ENCODE measurements at places on chromosomes 7 and 10.
A peak's percentile ranks its signal among the peaks of the same experiment; 100 is the strongest.

GRCh38 chr10:67925449-67926005, 41.1 kb downstream of the SIRT1 start:
- DNase-seq, result no peak

DNA sequence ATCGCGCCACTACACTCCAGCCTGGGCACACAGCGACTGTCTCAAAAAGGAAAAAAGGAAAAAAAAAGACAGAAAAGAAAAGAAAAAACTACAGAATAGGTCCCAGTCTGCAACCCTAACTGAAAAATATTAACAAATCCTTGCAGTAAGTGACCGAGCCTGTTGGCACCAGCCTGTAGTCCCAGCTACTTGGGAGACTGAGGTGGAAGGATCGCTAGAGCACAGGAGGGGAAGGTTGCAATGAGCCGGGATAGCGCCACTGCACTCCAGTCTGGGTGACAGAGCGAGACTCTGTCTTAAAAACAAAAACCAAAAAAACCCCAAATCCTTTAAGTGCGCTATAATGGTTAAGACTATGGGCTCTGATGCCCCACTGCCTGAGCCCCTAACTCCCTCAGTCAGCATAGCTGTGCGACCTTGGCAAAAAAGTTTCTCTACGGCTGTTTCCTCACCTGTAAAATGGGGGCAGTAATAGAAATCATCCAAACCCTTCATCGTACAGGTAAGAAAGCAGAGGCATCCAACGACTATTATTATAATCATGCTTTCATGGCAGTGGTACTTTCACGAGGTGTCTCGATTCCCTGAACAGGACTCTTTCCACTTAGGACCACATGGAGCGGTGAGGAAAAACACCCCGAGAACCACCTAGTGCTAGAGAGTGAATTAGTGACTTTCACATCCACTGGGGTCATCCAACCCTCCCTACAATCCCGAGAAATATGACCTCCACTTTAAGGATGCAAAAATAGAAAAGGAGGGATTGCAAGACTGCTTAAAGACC, 755 bp downstream of the TOMM7 start:
- DNase-seq, result no peak

GRCh38 chr7:5574770-5575269, 151.2 kb upstream of the TNRC18 start:
- no peak for DNase-seq

- no peak for DNase-seq
Measured at GRCh38 chr10:24926557-24926956, 25.8 kb downstream of the PRTFDC1 start.

GRCh38 chr7:101832685-101833375, 15.4 kb downstream of the CUX1 start:
- DNase-seq, result no peak

DNA sequence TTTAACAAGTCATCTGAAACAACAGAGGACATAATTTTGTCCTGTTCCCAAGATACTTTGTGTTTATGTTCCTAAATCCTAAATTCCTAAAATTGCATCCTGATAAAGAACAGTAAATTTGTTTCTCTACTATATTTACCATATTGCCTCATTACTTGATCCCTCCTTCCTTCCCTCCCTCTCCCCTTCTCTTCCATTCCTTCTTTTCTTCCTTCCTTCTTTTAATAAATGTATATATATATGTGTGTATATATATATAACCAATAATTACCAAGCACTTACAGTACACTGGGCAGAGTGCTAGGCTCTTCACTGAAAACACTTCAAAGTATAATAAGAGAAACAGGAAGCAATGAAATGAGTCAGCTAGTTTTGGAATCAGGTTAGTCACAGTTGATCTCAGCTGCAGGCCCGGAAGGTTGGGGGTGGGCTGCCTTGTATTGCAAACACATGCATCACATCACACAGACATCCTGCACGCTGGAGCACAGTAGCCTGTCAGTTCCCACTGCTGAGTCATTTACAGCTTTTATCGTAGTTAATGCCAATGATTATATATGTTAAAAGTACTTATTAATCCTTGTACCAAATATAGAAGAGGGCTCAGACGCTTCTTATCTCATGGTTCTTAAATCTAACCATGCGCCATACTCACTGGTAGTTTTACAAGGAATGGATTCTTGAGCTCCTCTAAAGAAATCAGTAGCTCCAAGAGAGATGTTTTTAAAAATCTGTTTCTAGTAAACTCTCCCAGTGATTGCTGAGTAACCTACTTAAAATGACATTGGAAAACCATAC, 551.7 kb downstream of the GRM8 start:
- DNase-seq, result peak; percentile 17

GRCh38 chr7:28747404-28747803, 210.7 kb downstream of the TRIL start:
- DNase-seq, result no peak

- DNase-seq, result no peak
Measured at GRCh38 chr7:35707422-35707821, 12.5 kb upstream of the HERPUD2 start.

GRCh38 chr7:128904381-128905197, 5.9 kb downstream of the KCP start:
- no peak for DNase-seq

GRCh38 chr10:15690031-15690430, 29.7 kb downstream of the ITGA8 start:
- no peak for DNase-seq

DNA sequence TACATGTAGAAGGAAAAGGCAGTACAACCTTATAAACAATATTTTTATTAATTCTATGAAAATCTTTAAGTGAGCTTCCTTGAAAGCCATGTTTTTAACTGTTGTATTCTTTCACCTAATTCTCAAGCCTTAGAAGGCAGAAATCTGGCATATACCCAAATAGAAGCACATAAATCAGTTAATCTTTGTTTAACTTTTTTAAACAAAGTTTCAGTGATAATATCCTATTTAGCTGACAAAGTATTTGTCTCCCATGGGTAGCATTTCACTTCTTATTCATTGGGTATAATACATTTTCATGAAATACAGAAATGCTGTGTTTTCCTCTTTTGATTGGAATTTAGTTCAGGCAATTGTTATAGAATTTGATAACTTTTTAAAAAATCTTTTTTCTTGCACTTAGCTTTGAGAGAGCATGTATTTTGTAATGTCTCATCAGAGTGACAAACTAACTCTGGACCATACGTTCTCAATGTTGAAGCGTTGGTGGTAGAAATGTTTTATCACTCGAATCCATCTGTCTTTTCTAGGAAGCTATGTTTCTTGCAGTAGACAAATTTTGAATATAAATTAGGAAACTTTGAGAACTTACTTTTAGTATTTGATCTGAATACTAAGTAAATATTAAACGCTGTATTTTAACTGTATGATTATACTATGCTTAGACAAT, 78.1 kb downstream of the CREM start:
- no peak for DNase-seq

GRCh38 chr7:29574659-29575058, 11.0 kb downstream of the PRR15 start:
- DNase-seq, result no peak

DNA sequence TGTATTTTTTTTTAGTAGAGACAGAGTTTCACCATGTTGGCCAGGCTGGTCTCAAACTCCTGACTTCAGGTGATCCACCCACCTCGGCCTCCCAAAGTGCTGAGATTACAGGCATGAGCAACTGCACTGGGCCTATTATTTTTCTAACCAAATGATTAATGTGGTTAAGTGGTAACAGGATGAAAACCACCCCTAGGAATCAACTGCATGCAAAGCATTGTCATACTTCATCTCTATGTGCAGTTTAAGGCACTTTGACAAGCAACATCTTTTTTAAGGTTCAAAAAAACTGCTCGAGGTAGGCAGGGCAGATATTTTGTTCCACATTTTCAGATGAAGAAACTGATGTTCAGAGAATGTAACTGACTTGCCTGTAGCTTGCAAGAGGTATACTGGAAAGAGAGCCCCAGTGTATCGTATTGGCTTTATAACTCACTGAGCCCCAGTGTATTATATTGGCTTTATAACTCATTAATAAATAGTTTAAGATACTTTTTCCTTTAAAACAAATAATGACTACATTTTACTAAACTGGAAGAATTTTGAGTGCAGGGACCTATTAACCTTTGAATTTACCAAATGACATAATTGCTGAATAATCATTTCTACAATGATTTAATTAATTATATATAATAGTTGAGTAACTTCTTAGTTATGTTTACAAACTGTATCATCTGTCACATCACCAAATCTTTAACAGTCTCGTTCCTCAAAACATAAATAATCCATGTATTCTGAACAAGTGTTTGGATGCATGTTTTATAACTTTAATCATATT, 38.1 kb downstream of the RTKN2 start:
- no peak for DNase-seq

GRCh38 chr10:29615195-29615594, 19.6 kb downstream of the SVIL start:
- DNase-seq, result no peak

GRCh38 chr7:73663033-73663432, 4.6 kb upstream of the VPS37D start:
- DNase-seq, result no peak

GRCh38 chr10:12177642-12178041, 18.0 kb downstream of the NUDT5 start:
- no peak for DNase-seq

- no peak for DNase-seq
Measured at GRCh38 chr10:31853629-31854028, 75.0 kb downstream of the ARHGAP12 start.

DNA sequence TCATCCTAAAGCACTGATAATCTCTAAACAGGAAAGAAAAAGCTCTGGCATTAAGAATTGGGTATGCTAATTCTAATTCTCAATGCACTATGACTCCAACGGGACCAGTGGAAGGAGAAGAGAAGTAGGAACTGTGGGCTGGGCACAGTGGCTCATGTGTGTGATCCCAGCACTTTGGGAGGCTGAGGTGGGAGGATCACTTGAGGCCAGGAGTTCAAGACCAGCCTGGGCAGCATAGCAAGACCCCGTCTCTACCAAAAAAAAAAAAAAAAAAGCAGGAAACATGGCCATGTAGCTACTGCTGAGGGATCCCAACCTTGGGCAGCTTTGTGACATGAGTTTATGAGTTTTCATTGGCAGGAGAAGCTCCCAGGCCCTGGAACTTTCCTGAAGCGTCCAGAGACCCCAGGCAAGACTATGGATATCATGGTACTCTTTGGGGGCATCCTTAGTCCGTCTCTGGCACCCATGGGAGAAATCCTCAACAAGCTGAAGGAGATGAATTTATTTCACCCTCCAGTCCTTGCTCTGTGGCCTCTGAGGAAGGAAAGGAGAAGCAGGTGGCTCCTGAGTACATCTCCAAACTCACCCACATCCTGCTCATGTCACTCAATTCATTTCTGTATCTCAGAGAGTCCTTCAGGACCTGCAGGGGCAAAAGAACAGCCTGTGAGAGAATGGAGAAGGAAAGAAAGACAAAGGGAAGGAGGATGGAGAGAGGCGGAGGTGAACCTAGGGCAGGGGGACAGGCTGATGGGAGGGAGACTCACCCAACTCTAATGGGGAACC, 99.5 kb downstream of the SPDYE5 start:
- no peak for DNase-seq

DNA sequence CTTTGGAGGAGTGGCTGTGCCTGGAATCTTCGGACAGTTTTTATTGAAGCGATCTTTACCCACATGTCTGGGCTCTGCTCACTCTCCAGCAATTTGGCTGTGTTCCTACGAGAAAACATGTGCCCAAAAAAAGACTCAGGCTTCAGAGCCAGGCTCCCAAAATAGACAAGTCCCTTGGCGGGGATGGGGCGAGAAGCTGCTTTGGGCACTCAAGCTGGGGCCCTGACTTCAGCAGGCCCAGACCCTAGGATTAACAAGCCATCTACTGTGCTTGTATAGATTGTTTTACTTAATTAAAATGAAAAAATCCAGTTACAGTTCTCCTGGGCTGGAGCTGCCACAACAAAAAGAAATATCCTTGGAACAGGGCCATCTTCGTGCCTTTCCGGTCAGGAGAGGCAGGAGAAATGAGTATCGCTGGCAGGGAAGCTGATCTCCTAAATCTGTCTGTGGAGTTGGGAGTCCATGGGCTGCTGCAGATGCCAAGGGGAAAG, 51.4 kb upstream of the PDCD4 start:
- DNase-seq, result no peak

- DNase-seq, result no peak
Measured at GRCh38 chr7:107469929-107470328, at the start of gene GPR22. Gene GPR22, plus strand, starts transcription at chr7:107470057. Its CDS starts 4,004 bp downstream, at chr7:107474061.

DNA sequence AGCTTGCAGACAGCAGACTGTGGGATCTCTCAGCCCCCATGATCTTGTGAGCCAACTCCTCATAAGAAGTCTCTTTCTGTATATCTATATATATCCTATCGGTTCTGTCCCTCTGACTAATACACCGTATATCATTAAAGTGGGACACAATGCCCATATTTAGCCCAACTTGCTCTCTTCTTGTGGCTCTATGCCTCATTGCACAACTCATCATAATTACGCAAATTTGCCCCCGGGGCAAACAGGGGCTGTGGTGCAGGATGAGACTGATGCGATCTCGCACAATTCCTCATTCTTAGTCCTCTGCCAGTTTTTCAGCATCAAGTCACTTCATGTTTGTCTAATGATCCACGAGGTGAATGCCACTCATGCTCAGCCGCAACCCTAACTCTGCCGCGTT, 183.2 kb downstream of the PRPF18 start:
- no peak for DNase-seq

DNA sequence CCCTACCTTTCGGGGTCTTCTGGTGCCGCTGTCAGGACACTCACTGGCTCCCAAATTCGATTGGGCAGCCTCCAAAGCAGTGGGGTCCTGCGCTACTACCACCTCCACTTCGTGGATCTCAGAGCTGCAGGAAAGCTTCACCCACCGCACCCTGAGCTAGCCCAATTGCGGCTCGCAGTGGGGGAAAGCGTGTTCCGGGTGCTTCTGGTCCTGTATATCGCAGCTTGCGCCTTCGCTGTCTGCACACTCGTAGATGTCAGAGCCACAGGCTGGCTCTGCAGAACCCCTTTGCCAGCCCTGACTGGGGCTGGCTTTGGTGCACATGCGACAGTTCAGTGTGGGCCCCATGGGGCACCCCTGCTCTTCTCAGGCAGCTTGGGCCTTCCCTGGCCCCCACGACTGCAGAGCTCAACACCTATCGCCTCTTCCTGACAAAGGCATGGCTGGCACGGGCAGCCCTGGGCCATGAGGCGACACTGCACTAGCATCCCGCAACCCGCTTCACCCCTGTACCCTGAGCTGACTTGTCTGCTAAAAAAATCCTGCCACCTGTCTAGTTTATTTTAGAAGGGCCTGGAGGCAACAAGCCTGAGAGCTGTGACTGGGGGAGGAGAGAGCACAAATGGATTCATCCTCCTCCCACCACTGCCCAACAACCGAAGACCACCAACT, 78.7 kb upstream of the ABI1 start:
- no peak for DNase-seq

GRCh38 chr7:74360008-74360407, 70.8 kb downstream of the CLIP2 start:
- DNase-seq, result no peak
